ENCODE measurements at places on chromosomes 3 and 15.

GRCh38 chr3:42719002-42719401, 16.4 kb upstream of the HHATL start:
- no peak for DNase-seq

GRCh38 chr3:187210091-187210490, 12.8 kb downstream of the RTP1 start:
- DNase-seq: no peak

- peak; percentile 67 for DNase-seq
These were observed 675.1 kb downstream of the SQOR start for GRCh38 chr15:46309914-46310313.

- no peak for DNase-seq
These were observed 22.1 kb upstream of the NEO1 start for GRCh38 chr15:73030122-73030679.

GRCh38 chr3:29695643-29696198, 414.9 kb downstream of the RBMS3 start:
- DNase-seq: no peak
